ENCODE measurements at places on chromosomes 12 and 14. TPM values are rescaled to one million over a fixed set of nuclear protein-coding genes. Genes with fewer than 3 reads are reported as not detected.

Gene CLEC1A
- not detected for polyA plus RNA-seq

Gene TOMM20L
- not detected for polyA plus RNA-seq

Gene WIF1
- polyA plus RNA-seq: 0.02 TPM

Gene TAS2R19
- 0.49 TPM for polyA plus RNA-seq

Gene SRGAP1
- 23.8 TPM for polyA plus RNA-seq

Gene PIWIL1
- not detected for polyA plus RNA-seq

Gene SCFD1
- 83.1 TPM for polyA plus RNA-seq

Gene SIX1
- polyA plus RNA-seq: 6.9 TPM

Gene CLEC9A
- not detected for polyA plus RNA-seq

Gene RFX4
- polyA plus RNA-seq: not detected

Gene MYO1H
- 0.15 TPM for polyA plus RNA-seq

Gene GALNT9
- 0.10 TPM for polyA plus RNA-seq

Gene FBXL14
- polyA plus RNA-seq: 3.7 TPM

Gene KRT77
- polyA plus RNA-seq: not detected

Gene GARIN6
- not detected for polyA plus RNA-seq

Gene SOX5
- 12.4 TPM for polyA plus RNA-seq
